ENCODE measurements at places on chromosomes 6 and 20.

DNA sequence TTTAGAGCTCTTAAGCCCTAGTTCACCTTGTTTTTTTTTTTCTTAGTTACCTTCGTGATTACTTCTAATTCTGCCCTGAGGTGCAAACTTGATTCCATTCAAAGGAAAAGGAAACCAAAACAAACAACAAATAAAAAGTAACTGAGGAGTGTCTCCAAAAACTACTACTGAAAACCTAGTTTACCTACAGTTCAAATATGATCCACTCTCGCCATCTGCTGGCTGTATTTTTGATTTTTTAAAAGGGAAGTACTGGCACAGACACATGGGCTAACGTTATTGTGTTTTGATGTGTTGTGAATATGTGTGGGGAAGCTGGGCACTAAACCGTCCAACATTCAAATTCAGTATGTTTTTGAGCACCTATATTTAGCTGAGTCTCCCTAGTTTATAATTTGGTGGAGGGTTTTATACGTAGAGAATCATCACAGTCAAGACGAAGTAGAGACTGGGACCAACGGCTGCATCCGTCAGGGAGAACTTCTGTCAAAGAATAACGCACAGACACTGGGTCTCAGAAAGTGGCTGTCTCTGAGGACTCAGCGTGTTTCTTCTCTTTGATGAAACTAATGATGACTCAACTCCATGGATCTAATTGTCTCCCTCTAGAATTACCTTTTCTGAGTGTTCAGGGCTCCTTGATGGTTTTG is 373.5 kb upstream of the BTBD3 start:
- no peak for DNase-seq

GRCh38 chr6:169252505-169253189 is 999 bp downstream of the THBS2 start:
- DNase-seq, result no peak

- DNase-seq, result no peak
These were observed 47.6 kb upstream of the MYL9 start for GRCh38 chr20:36493801-36494114.

DNA sequence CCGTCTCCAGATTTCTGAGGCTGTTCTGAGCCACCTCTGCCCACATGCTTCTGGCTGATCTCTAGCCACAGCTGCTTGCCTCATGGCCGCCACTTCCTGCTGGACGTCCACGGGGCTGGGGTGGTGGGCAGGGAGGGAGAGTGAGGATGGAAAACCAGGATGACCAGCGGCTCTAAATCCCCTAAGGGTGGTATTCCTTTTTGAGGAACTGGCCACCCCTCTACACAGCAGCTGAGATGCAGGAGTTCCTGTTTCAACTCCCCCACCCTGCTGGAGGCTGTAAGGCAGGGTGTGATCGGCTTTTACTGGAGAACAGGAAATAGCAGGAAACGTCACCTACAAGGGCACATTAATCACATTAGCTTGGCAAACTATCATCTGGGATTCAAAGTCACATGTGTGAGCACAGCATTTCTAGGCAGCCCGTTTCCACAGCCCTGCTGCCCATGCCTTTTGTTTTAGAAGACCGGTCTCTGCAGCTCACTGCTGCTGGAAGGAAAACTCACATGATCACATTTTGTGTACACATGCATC is 181.6 kb upstream of the ECI2 start:
- no peak for DNase-seq

- DNase-seq, result no peak
These were observed 453.3 kb downstream of the C6orf118 start for GRCh38 chr6:164856138-164856537.

GRCh38 chr6:8940356-8940755 is 505.0 kb upstream of the SLC35B3 start:
- DNase-seq, result no peak

DNA sequence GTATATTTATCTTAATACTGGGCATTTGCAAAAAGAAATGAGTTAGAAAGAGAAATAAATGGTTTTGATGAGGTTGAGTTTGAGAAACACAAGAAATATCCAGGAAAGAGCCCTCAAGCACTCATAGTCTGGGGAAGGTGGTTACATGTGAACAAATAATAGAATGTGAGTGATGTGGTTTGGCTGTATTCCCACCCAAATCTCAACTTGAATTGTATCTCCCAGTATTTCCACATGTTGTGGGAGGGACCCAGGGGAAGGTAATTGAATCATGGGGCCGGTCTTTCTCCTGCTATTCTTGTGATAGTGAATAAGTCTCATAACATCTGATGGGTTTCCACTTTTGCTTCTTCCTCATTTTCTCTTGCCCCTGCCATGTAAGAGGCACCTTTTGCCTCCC is 334.1 kb downstream of the COL12A1 start:
- DNase-seq, result no peak

DNA sequence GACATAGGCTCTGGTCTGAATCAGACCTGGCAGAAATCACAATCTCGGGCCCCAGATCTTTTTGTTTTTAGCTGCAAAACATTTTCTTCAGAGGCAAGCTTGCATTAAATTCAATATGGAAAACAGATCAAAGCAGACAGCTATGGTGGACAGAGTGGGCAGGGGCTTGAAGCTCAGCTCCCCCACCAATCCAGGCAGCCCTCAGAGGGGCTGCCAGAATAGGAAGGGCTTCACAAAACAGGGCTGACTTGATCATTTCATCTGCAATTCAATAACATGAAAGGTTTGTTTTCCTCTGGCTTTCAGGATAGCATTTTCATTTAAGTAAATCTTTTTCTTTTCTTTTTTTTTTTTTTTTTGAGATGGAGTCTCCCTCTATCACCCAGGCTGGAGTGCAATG is 49.2 kb upstream of the ALDH8A1 start:
- DNase-seq, result no peak

DNA sequence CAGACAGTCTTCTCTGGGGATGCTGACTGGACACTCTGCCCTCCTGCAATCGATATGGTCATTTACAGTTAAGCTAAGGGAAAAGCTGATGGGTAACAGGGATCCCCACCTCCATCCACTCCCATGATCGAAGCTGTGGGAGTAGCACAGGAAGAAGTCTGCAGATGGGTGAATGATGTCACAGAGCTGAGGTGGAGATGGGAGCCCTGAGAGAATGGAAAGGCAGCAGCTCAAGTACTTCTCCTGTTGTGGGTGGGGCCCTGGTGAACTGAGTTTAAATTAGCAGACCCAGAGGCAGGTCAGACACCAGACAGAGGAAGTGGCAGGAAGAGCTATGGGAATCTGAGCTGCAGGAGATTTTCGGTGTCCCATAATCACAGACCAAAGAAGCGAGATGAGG is 29.0 kb downstream of the HDGFL1 start:
- no peak for DNase-seq

DNA sequence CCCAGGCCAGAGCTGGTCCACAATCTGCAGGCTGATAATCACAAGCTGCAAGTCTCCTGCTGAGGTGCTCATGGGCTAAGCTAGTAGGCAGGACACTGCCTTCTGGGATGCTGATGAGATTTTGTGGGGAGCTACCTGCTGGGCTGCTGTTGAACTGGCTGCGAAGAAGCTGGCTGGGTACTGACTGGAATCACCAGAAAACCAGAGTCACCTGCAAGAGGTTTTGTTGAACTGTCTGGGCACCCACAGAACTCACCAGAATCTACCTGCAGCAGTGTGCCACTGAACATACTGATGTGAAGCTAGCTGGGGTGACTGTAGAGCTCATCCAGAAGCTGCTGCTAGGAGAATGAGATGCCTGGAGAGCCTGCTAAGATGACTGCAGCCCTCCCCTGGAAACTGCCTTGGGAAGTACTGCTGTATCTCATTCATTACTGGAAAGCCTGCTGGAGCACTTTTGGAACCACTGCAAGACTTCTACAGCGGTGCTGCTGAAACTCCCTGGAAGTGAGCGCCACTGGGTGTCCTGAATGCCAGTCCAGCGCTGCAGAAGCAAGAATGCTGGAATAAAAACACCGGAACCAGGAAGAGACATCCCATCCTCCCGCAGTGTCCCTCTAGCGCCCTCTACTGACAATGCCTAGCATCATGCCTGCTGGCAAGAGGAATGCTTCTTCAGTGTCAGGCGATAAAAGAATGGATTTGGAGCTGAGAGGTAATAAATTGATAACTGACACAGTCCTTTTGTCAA is 64.9 kb upstream of the ARHGAP18 start:
- no peak for DNase-seq

DNA sequence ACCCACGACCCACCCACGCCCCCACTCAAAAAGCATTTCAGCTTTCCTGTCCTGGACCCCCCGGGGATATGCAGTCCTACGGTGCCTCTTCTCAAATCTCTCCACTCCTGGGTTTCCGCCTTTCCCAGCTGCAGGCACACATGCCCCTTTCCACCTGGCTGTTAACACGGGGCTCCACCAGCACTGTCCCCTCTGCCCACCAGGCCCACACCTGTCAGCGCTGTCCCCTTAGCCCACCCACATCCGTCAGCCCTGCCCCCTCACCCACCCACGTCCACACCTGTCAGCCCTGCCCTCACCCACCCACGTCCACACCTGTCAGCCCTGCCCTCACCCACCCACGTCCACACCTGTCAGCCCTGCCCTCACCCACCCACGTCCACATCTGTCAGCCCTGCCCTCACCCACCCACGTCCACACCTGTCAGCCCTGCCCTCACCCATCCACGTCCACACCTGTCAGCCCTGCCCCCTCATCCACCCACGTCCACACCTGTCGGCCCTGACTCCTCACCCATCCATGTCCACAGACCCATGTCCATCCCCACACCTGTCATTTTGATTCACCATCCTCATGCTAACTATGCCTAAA is 11.6 kb downstream of the RNASET2 start:
- no peak for DNase-seq

GRCh38 chr6:137271245-137272183 is 52.3 kb upstream of the IFNGR1 start:
- DNase-seq, result no peak

DNA sequence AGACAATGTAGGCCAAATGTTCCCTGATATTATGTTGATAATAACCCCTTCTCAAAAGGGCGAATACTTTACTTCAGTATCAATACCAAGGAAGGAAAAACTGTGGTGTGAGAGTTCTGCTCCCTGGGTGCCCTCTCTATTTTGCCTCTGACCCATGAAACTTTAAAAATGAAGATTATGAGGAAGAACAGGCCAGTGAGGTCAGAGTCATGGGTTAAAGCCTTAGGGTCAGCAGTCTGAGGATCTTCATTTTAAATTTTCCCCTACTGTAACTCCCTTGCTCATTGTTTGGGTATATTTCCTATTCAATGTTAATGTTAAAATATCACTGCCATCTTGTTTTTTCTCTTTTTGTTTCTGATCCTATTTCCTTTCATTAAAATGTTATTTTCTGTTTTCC is 47.9 kb downstream of the PRKN start:
- no peak for DNase-seq

GRCh38 chr20:62587757-62588402 is 54.4 kb upstream of the SLCO4A1 start:
- DNase-seq, result no peak

DNA sequence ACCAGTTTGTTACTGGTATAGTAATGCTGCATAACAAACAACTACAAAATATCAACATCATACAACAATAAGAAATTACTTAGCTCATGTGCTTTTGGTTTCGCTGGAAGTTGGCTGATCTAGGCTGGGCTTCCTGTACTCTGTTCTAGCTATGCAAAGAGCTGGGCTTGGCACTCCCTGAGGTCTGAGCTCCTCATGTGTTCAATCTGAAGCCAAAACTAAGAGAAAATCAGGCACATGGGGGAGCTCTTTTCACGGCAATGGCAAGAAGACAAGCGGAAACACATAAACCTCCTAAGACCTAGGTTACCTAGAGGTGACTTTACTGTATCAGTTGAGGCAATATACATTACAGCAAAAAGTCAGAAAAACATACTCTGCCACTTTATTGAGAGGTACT is 574.2 kb downstream of the KHDRBS2 start:
- no peak for DNase-seq

- no peak for DNase-seq
These were observed 10.0 kb downstream of the MBOAT1 start for GRCh38 chr6:20202324-20202658.

- DNase-seq, result no peak
These were observed 34.2 kb upstream of the KAT14 start for GRCh38 chr20:18103497-18103896.

DNA sequence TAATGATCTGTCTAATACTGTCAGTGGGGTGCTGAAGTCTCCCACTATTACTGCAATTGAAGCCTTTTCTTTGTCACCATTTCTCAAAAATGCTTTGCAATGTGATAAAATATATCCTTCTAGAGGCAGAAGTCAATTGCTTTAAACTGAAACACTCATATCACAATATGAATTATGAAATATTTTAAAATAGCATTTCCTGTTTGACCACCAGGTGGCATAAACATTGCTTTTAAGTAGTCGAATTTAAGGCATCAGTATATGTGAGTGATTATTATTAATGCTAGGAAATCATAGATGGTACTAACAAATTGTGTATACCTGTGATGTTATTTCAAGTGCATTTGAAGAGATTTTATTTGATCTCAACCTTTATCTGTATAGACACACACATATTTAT is 87.5 kb downstream of the MEI4 start:
- DNase-seq, result no peak

GRCh38 chr6:153852481-153852880 is 186.6 kb upstream of the OPRM1 start:
- no peak for DNase-seq

GRCh38 chr6:154156135-154156896 is 117.3 kb downstream of the OPRM1 start:
- peak; percentile 47 for DNase-seq

GRCh38 chr6:83592770-83593394 is 80.5 kb downstream of the PRSS35 start:
- no peak for DNase-seq

DNA sequence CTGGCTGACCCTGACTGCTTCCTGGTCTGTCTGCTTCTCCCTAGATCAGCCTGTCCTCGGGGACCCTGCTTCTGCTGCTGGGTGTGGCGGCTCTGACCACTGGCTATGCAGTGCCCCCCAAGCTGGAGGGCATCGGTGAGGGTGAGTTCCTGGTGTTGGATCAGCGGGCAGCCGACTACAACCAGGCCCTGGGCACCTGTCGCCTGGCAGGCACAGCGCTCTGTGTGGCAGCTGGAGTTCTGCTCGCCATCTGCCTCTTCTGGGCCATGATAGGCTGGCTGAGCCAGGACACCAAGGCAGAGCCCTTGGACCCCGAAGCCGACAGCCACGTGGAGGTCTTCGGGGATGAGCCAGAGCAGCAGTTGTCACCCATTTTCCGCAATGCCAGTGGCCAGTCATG is 6.3 kb downstream of the NRSN2 start:
- no peak for DNase-seq

GRCh38 chr20:25047766-25048165 is 10.2 kb downstream of the ACSS1 start:
- DNase-seq, result no peak

All from stimulated activated CD4-positive, alpha-beta T cell treated with anti-CD3 and anti-CD28 coated beads, Interleukin-1b, Interleukin-23, amount 100 ng/mL, for 24 hours (primary cell).